ENCODE measurements at places on chromosomes 3 and 15.

- no peak for DNase-seq
Observed at GRCh38 chr3:119974656-119975055, 119.6 kb downstream of the GSK3B start.

GRCh38 chr3:16189201-16189600 lies 14.7 kb downstream of the GALNT15 start:
- DNase-seq, result no peak

DNA sequence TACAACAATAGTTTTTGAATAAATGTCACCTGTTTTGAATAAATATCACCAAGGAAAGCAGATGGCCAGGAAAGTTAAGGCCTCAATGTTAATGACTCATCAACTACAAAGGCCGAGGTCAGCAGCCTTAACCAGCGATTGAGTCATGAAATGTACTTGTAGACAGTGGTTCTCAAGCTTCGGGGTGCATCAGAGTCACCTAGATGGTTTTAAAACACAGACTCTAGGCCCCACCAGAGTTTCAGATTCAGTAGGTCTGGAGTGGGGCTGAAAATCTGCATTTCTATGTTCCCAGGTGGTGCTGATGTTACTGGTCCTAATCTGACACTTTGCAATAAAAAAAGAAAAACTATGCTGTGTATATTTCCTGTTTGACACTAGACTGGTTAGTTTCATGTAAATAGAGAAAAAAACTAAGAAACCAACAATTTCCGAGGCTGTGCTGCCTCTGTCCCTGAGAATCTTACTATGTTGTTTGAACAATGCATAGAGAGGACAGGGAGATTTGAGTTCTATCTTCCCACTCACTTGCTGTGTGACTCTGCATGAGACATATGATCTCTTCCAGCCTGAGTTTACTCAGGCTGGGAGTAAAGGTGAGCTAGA lies 9.8 kb downstream of the RAB27A start:
- DNase-seq, result no peak

GRCh38 chr15:47412802-47413201 lies 304.5 kb upstream of the SEMA6D start:
- DNase-seq, result no peak

- DNase-seq, result no peak
Observed at GRCh38 chr3:111610189-111610588, 15.0 kb upstream of the ZBED2 start.

GRCh38 chr3:183581496-183582155 lies 26.1 kb upstream of the KLHL6 start:
- DNase-seq, result no peak

DNA sequence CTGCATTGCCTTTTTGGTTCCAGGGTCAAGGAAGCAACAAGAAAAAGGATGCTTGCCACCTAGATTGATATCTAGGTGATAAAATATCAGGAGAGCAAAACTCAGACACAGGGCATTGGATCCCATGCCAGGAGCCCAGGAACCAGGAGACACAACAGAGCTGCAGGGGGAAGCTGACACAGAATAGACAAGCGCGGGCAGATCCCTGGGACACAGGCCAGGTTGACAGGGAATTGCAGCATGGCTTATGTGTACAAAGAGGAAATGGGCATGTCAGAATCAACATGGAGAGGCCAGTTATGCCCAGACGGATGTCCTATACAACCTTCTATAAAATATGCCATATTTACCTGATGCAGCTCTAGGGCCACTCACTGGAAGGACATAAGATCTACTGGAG lies 84.2 kb downstream of the SEMA6D start:
- no peak for DNase-seq

- DNase-seq, result no peak
Observed at GRCh38 chr15:49452595-49452994, 29.6 kb downstream of the FGF7 start.

DNA sequence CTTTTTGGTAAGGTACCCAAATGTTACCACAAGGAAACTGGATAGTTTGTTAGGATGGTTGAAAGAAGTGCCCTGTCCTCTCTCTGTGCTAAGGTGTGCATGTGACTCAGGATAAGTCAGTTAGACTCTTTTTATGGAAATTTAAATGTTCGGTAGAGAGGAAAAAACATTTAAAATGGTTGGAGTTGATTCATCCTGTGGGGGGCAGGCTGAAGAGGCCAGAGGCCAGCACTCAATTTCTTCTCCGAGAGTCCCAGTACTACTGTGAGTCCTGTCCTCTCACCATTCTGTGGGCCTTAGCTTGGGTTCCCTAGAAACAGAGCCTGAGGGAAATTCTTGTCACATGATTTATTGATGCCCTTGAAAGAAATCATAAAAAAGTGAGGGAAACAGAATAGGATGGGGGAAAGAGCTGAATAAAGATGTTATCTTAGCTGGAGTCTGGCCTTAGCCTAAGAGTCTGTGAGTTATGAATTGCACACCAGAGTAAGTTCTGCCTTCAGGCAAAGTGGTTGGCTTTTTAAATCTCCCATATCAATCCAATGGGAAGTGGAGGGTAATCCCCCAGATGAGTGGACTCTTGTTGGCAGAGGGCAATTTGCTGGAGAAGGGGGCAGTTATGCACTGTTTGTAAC lies 106.5 kb upstream of the GALNT15 start:
- DNase-seq, result no peak

DNA sequence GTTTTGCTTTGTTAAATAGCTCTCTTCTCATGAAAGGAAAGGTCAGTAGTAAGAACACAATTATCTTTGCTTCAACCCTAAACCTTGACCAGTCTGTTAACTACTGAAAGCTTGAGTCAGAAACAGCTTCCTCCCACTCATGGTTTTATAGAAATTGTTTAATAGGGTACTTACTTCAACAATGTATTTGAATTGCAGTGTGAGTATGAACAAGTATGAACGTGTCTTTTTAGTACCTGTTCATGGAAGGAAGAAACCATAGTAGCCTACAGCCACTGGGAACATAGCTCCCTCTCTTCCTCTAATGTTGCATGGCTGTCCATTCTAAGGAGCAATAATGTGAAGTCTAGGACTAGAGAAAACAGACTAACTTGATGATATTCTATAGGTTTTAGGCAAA lies 311.0 kb downstream of the MCTP2 start:
- DNase-seq, result no peak

DNA sequence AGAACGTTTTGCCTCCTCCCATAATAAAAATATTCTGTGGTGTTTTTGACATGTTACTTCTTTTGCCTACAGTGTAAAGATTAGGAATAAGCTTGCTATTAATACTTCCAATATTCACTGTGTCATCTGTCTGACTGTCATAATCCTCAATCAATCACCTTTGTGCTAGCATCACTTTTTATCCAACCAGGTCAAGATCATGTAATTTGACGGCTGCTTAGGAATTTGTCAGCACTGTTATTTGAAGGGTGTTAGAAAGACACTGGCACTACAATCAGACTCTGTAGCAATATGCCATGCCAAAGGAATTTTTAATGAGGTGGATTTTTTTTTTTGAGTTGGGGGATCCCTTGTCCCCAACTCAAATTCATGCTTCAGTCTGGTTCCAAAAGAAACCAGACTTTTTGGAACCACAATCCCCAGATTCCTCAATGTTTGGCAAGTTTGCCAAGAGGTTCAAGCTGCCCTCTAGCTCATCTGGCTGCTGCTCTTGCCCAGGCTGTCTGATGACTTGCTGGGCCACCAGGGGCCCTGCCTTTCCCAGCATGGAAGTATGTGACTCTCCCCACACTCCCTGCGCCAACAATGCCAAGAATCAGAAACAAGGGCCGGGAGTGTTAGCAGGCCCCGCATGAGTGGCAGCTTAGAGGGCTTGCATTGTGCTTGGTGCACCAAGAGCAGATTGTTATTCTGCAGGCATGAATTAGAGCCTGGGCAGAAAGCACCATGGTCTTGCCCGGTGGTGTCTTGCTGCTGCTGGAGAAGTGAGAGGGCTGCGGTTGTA lies 58.6 kb upstream of the TSC22D2 start:
- DNase-seq, result no peak

DNA sequence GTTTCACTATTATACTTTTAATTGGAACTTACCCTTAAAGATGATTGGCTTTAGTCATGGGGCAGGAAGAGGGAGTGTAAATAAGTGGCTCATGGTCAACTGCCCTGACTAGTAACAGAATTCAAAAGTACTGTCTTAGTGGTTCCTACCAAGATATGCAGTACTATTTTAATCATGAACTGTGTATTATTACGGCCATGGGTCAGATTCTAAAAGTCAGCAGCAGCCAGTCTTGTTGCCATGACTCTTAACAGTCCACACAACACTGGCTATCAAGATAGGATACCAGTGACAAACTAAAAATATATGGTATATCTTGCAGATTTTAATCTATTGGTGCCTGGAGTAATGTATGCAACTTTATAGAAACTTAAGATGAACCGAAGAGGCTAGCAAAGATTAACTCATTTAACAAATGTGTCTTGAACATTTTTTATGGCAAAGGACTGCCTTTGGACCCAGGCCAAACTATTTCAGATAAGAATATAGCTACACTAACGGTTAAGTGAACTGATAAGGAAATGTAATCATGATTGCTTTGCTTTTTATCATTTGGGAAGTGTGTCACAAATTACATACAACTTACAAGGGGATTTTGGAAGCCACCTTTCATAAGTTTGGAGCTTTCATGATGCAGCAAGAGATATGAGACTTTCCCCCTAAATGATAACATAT lies 163.7 kb downstream of the TCF12 start:
- DNase-seq, result no peak

DNA sequence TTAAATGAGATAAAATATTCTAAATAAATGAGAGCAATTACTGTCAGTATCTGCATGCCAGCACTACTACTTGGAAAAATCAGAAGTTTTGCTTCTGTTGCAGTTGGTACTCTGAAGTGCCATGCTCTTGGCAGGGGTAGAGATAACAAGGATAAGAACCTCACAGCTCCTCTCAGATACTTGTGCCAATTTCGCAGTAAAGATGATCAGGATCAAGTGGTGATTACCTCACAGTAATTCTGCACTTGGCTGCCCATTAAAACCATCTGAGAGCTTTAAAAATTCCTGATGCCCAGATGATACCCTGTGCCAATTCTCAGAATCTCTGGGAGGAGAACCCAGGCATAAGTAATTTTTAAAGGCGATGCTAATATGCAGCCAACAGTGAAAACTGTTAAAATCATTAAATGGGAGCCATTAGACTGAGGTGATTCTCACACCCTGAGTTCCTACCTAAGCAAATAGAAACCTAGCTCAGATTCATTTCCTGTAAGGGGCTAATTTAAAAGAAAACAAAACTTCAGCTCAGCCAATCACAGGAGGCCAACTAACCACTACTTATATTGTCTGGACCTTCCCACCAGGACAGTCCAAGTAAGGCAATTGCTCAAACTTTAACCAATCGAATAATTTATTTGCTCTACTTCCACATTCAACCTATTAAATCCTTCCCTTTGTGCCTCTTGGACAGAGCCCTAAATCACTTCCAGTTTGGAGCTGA lies 171.2 kb downstream of the KCNMB2 start:
- DNase-seq, result no peak

GRCh38 chr3:107767897-107768605 lies 245.3 kb downstream of the BBX start:
- DNase-seq, result no peak

DNA sequence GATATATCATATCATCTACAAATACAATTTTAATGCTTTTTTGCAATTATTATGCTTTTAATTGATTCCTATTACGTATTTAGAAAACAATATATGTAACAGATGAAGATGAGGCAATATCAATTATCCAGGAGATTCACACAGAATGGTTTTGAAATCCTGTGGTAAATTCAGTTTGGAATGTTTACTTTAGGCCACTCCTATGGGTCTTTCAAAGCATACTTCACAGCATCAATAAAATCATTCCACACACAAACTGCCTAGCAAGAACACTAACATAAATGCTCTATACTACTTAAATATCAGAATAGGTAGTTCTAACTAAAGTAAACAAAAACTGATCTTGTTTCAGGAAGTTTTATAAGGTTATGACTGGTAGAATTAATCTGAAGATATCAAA lies 90.5 kb downstream of the FAM227B start:
- DNase-seq, result no peak
